ENCODE measurements at places on chromosomes 7 and 10.

GRCh38 chr10:3530346-3530745 lies 254.7 kb downstream of the KLF6 start:
- no peak for DNase-seq

- DNase-seq: peak; percentile 54
Measured at GRCh38 chr10:127017541-127018297, 112.5 kb downstream of the DOCK1 start.

DNA sequence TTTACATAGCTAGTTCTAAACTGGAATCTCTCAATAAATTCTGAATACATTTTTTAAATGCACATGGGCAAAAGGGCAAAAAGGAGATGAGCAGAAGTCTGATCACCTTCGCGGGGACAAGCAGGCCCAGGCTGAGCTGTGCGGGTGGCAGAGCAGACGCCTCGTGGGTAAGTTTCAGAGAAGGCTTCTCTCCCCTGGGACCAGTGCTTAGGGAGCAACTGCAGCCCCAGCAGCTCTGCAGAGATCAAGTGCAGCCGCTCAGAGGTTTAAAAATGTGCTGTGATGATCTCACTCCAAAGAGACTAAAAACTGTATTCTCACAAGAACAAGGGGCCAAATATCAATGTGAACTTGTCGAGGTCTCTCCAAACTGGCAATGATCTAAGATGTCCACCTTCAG lies 264.3 kb upstream of the RNF32 start:
- no peak for DNase-seq

DNA sequence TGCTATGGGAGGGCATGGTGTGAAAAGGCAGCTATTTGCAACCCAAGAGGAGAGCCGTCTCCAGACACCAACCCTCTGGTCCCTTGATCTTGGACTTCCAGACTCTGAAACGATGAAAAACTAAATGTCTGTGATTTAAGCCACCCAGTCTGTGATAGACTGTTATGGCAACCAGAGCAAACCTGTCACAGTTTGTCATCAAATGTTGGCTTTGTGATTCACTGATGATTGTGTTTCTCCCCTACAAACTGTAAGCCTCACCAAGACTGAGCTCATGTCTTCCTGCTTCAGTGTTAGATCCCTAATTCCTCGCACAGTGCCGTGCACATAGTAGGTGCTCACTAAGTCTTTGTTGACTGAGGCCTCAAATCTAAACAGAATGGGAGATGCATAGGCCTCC lies 224.6 kb upstream of the PITRM1 start:
- no peak for DNase-seq

DNA sequence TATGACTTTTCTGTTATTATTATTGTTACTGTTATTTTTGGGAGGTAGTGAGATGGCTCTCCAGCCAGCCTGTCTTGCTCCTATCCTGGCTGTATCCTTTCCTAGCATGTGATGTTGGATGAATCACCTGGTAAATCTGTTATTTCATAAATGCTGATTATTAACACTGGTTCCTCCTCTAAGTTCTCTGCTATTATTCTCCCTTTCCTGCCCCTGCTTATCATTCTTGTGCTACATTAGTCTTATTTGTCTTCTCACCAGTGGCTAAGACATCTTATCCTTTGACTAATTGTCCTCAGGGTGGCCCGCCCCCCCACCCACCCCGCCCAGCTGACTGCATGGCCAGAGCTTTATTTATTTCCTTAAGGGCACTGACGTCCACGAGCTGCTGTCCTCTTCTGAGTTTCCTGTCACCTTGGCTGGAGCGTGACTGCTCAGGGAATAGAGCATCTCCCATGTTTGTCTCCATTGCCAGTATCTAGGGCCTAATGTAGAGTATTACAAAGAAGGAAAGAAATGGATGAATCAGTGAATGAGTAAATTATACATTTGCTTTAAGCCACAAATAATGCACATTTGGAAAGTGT lies 110.1 kb upstream of the KLF6 start:
- no peak for DNase-seq

- DNase-seq: no peak
Measured at GRCh38 chr7:1748839-1749173, 78.7 kb downstream of the ELFN1 start.

GRCh38 chr7:107115762-107116540 lies 52.9 kb upstream of the HBP1 start:
- DNase-seq: no peak

DNA sequence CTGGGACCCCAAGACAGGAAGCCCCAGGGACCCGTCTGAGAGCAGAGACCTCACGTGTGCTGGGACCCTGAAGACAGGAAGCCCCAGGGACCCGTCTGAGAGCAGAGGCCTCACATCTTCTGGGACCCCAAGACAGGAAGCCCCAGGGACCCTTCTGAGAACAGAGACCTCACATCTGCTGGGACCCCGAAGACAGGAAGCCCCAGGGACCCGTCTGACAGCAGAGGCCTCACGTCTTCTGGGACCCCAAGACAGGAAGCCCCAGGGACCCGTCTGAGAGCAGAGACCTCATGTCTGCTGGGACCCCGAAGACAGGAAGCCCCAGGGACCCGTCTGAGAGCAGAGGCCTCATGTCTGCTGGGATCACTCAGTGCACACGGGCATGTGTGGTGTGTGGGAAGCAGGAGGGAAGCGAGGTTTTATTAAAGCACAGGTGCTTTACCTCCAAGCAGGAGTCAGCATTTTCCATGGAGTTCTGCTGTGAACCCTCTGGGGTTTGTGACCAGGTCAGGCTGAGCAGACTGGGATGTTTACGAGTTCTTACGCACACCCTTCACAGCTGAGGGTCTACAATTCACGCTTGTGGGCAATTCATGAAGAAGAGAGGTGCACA lies 590.6 kb downstream of the DNAJB6 start:
- peak; percentile 31 for DNase-seq

DNA sequence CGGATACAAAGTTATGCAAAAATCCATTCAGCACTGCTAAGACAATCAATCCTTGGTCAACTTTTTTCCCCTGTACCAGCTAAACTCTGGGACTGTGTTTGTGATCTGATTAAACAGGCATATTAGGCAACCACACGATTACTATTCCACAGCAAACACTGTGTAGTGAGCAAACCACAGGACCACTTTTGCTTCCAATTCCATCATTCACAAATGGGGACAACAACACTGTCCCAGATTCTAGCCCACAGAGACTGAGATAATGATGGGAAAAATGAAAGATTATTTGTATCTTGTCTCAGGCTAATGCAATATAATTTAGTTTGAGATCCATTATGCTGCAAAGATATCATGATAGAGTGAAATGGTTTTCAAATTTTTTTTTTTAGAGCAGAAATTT lies 163.7 kb upstream of the AOAH start:
- DNase-seq: no peak

- DNase-seq: no peak
Measured at GRCh38 chr7:79523436-79523835, 70.0 kb upstream of the MAGI2 start.

DNA sequence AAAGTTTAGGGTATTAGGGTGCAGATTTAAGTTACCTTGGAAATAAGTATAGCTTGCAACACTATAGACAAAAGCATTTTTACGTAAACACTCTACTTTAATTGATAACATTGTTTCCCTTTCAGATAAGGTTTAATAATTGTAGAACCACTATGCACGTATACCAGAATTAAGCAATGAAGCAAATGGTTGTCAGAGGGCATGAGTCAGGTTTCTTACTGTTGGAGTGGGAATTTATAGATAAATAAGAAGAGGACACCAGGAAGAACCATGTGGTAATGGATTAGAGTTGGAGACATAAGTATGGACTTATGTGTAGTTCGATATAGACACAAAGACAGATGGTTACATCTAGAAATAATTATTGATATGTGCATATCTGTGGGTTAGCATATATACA lies 355.6 kb downstream of the ETV1 start:
- DNase-seq: no peak

GRCh38 chr10:111247781-111248389 lies 171.1 kb downstream of the ADRA2A start:
- DNase-seq: no peak

- DNase-seq: no peak
Measured at GRCh38 chr7:129990403-129991192, 37.8 kb upstream of the UBE2H start.

- DNase-seq: no peak
Measured at GRCh38 chr10:36534471-36535002, 590.9 kb upstream of the ANKRD30A start.

- DNase-seq: no peak
Measured at GRCh38 chr10:5538446-5538845, 13.7 kb downstream of the CALML3 start.

DNA sequence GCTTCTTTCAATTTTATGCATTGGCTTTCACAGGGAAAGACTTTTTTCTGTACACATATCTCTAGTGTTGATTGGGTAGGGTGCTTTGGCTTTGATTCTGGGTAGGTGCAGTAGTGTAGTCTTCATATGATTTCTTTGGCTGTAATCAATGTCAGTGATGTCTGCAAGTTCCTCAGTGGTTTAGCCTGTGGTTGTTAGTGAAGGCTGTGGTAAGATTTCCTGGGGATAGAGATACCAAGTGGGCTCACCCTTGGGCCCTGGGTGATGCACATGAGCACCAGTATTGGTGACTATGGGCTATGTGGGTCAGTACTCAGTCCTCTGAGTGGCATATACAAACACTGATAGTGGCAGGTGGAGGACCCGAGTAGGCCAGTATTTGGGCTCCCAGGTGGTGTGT lies 13.0 kb downstream of the GIMAP8 start:
- no peak for DNase-seq

DNA sequence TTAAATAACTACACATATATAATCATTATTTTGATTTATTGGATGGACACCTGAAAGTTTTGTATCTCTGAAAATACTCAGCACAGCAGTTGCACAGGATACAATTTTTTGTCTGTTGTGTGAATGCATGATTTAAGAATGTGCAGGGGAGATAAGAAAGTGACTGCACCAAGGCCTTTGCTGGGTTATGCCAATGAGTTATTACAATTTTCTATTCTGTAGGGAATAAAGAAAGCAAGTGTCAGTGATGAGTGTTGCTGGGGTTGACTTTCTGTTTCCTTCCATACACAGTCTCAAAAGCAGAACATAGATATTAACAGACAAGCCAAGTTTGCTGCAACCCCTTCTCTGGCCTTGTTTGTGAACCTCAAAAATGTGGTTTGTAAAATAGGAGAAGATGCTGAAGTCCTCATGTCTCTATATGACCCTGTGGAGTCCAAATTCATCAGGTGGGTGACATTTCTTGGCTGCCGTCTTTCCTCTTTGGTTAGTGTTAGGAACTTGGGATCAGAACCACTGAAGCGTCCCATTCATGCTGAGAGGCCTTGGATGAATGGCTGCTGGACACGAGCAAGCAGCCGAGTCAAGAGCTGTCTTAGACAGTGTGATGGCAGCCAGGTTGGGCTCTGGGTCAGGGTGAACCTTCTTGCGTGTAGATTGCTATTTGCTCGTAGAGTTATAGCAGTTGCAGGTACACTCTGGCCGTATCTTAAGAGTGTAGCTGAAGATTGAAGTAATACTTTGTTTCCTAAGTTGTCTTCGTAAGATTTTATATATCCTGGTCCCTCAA lies 92.8 kb downstream of the DOCK1 start:
- DNase-seq: no peak

DNA sequence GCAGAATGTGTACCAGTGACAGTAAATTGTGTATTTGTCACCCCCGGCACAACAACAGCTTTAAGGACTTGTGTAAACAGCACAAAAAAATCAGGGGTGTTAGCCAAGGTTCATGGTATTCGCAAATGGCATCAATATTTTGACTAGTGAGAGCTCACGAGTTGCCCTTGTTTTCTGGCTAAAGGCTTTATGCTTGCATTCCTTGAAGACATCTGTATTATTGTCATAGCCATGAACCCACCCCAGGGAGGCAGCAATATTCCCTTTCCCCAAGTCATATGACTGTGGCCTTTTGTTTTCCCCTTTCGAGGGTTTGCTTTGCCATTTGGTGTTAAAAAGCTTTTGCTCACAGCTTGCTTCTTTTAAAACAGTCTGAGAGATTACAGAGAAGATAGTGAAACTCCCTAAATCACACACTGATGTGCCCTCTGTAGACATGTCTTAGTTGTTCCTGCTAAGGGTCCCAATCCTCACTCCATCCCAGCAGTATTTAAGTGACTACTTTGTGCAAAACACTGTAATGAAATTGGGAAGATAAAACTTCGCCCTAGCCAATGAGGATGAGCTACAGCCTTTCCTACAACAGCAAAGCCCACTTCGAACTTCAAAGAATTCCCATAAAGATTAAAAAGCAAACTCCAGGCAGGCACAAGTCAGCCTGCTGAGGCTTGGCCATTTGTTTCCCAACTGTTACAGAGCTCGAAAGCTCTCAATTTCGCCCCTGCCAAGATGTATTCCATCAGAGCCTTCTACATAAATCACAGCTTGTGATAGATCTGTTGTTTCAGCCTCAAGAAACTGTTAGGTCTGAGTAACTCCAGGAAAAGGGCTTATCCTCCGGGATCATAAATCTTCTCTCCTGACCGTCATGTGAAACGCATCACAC lies 172.3 kb downstream of the ADAM12 start:
- DNase-seq: no peak

DNA sequence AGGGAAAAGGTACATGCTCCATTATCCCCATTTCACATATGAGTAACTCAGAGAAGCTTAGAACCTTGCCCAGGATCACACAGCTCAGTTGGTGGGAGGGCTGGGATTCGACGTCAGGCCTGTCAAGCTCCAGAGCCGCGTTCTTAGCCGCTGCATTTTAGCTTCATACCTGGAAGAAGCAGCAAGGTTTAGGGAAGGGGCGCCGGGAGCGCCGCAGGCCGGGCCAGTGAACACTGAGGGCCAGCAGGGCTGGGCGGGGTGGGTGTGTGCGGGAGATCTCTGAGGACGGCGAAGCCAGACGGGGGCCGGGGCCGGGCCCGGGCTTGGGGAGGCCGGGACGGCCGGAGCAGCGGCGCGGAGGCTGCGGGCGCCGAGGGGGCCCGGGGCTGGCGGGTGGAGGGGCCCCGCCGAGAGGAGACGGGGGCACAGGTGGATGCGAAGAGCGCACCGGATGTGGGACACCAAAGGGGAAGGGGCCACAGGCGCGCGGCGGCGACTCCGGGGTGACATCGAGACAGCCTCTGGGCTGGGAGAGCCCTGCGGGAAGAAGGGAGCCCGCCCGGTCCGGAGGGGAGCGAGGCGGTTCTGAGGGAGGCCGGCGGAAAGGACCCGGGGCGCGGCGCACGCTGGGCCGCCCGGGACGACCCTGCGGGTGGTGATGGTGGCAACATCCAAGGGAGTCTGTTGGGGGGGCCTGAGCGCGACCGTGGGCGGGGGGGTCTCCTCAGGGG lies 498 bp downstream of the NDST2 start:
- no peak for DNase-seq

- DNase-seq: no peak
Measured at GRCh38 chr7:98774884-98775283, 94.9 kb downstream of the TMEM130 start.

GRCh38 chr7:54253036-54253373 lies 289.2 kb upstream of the VSTM2A start:
- DNase-seq: no peak

DNA sequence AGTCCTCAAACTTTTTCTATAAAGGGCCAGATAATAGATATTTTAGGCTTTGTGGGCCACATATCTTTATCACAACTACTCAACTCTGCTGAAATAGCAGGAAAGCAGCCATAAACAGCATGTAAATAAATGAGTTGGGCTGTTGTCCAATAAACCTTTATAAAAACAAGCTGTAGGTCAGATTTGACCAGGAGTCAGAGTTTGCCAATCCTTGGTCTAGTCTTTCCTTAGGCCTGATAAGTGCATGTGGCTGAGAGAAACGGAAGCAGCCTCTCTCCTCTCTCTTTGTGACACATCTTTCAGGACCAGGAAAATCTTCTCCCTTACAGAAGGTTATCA lies 724.5 kb downstream of the GRID1 start:
- no peak for DNase-seq

- DNase-seq: no peak
Measured at GRCh38 chr10:55897490-55897921, 463.6 kb downstream of the ZWINT start.

Measured in cardiac septum (tissue), 1 donor.